Diencephalon (tissue), 1 donor: ENCODE measurements at places on chromosomes 3 and 15. TPM values are rescaled to one million over a fixed set of nuclear protein-coding genes. Genes with fewer than 3 reads are reported as not detected.

STX19 gene
- not detected for total RNA-seq

FGD5 gene
- total RNA-seq: 5.5 TPM

GCSAM gene
- not detected for total RNA-seq

TMEM158 gene
- total RNA-seq: 18.9 TPM

CFAP91 gene
- total RNA-seq: 12.9 TPM
